Smooth muscle cell of bladder (primary cell): ENCODE measurements at places on chromosomes 3 and 15. TPM values are rescaled to one million over a fixed set of nuclear protein-coding genes. Genes with fewer than 3 reads are reported as not detected.

The ZNF280D gene
- 26.6 and 26.9 TPM in 2 replicates for total RNA-seq

The DISP2 gene
- under 0.01 and 0.09 TPM in 2 replicates for total RNA-seq

The SPG21 gene
- total RNA-seq, result 50.3 and 87.7 TPM in 2 replicates

The LRRIQ4 gene
- not detected in 2 replicates for total RNA-seq
